Osteoblast (primary cell): ENCODE measurements at places on chromosomes 5 and 9.

GRCh38 chr5:95549030-95549429, 5.7 kb downstream of the SKIC3 start:
- DNase-seq, result no peak

GRCh38 chr9:14021871-14022525, 291.9 kb downstream of the NFIB start:
- DNase-seq, result peak; percentile 67

- DNase-seq, result peak; percentile 77
Measured at GRCh38 chr9:70747261-70747718, 332.8 kb upstream of the KLF9 start.

GRCh38 chr9:108033976-108034964, 544.7 kb upstream of the KLF4 start:
- DNase-seq, result peak; percentile 62

GRCh38 chr9:37919956-37920335, 16.0 kb upstream of the SLC25A51 start:
- no peak for DNase-seq

- peak; percentile 68 for DNase-seq
Measured at GRCh38 chr9:98777618-98778017, 18.7 kb downstream of the ANKS6 start.

GRCh38 chr5:95697781-95698681, 15.2 kb upstream of the SPATA9 start:
- DNase-seq, result no peak

DNA sequence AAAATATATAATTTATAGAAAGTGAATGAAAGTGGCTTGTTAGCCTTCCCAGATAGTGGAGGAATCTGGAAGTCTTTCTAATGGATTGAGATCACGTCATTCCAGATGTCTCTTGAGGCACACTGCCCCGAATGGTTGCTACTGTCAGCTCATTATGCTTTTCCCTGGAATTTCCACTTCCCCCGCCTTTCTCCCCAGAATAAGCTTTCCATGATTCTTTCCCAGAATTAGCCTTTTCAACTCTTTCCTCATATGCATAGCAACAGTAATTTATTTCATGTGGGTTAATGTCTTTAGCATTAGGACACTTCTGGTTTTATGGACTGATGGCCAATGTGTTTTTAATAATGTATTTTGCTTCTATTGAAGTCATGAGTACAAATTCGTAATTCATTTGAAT, 81.5 kb downstream of the PALM2AKAP2 start:
- no peak for DNase-seq

DNA sequence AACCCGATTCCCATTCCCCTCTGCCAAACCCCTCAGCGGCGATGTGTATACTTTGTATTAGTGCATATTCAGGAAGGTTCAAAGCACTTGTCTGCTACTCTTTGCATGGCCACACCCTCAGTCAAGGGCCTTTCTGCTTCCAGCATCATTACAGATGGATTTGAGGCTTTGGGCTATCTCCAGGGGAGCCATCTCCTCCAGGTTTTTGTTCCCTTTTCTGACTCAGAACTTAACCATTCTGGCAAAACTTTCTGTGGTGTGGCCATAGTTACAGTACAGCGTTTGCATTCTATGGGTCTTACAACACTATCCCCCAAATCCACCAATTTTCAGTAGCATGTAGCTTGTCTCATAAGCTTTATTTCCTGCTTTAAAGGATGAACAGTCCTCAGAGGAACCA, 36.0 kb upstream of the SVEP1 start:
- DNase-seq, result peak; percentile 32

DNA sequence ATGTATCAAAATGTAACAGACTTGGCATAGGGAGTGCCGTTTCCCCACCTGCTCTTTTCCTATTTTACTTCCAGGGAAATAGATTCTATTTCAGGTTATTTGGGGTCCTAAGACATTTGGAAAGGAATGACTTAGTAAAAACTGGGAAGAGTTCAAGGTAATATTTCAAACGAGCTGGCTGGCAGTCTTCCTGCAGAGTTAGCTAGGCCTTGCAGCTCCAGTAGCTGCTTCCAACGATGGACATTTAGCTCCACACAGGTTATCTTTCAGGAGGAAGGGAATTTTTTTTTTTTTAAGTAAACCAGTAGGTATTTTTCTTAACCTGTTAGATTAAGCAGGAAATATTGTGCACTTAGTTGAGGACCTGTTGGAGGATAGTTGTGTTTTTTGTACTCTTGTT, 45.2 kb downstream of the TLE4 start:
- DNase-seq, result no peak

DNA sequence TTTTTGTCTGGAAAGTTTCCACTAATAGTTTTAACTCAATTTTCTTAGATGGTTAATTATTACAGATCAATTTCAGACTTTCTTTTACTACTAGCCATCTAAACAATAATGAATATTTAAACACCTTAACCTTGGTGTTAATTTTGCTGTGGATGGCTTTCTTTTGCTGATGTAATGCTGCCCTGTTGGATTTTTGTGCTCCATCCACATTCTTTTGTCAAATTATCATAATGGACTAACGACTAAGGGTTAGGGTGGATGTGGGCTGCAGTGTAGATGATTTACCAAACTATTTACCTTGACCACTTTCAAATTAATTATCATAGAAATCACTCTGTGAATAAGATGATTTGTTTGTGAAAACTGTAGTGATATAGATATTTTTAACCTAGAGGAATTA, 15.6 kb upstream of the TMEM38B start:
- no peak for DNase-seq

DNA sequence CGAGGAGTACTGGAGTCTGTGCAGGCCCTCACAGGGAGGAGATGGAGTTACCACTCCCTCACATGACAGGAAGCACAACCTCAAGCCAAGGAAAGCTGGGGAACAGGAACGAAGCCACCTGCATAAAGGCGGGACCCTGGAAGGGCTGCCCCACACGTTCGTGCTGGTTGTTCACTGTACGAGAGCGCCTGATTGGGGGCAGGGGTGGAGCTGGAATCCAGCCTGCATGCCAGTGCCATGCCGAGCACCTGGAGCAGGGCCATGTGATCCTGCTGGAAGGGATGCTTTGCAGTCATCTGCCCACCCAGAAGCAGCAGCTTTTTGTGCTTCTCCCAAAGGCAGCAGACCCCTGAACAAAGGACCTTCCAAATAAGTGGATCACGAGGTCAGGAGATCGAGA, 11.4 kb downstream of the GRM6 start:
- peak; percentile 21 for DNase-seq
